ENCODE measurements at places on chromosomes 2 and 18.

- DNase-seq: no peak
Measured at GRCh38 chr2:42102591-42103450, 55.0 kb downstream of the PKDCC start.

GRCh38 chr18:79424008-79424565 is 28.4 kb downstream of the NFATC1 start:
- DNase-seq: no peak

- no peak for DNase-seq
Measured at GRCh38 chr2:40511661-40512213, 59.8 kb upstream of the SLC8A1 start.

GRCh38 chr18:3793545-3793944 is 343.6 kb downstream of the TGIF1 start:
- no peak for DNase-seq

- DNase-seq: peak; percentile 27
Measured at GRCh38 chr18:79988071-79988450, 302 bp downstream of the TXNL4A start.

- no peak for DNase-seq
Measured at GRCh38 chr2:69188182-69188900, 175.4 kb downstream of the ANTXR1 start.

DNA sequence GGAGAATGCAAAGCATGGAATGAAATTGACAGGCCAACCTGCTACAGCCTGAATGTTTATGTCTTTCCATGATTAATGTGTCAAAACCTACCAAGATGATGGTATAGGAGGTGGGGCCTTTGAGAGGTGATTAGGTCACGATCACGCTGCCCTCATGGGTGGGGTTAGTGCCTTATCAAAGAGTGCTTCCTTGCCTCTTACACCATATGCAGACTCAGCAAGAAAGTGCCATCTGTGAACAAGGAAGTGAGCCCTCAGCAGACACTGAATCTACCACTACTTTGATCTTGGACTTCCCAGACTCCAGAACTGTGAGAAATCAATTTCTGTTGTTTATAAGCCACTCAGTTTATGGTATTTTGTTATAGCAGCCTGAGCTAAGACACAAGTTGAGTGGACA is 147.5 kb upstream of the BCL2L11 start:
- DNase-seq: no peak
